Right cardiac atrium (tissue), 5 donors: ENCODE measurements at places on chromosomes 4 and X.

- DNase-seq, result no peak
Observed at GRCh38 chrX:55056820-55057674, 17.8 kb upstream of the PAGE2B start.

DNA sequence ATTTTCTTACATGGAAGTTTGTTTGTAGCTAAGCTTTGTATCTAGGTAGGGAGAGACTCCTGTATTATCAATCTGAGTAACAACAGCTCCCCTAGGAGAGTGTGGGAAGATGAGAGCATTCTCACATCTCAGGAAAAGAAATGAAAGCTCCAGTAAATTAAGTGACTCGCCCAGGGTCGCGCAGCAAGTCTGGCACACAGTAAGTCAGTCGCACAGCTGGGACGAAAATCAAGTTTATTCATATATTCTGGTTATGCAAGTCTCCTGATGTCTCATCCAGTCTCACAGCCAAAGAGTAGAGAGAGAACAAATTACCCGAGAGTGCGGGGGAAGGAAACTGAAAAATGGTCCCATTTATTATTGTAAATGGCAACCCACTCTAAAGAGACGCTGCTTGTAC is 216.1 kb downstream of the STK32B start:
- no peak for DNase-seq

DNA sequence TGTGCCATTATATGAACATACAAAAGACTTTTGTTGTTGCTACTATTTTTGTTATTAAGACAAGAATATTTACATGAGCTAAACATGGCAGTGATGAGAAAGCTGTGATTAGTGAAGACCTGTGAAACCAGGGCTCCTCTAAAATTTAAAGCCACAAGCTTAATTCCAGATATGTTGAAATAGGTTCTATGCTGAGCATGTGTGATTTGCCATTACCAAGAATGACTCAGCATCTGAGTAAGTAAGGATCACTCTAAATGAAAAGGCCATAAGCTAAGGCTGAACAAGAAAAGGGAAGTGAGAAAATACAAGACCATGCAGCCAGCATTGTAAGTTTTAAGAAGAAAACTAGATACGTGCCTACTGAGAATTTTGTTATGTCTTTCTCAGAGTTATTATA is 75.9 kb upstream of the CAMK2D start:
- DNase-seq, result no peak

- DNase-seq, result no peak
Observed at GRCh38 chr4:46274717-46275116, 115.2 kb downstream of the GABRA2 start.

DNA sequence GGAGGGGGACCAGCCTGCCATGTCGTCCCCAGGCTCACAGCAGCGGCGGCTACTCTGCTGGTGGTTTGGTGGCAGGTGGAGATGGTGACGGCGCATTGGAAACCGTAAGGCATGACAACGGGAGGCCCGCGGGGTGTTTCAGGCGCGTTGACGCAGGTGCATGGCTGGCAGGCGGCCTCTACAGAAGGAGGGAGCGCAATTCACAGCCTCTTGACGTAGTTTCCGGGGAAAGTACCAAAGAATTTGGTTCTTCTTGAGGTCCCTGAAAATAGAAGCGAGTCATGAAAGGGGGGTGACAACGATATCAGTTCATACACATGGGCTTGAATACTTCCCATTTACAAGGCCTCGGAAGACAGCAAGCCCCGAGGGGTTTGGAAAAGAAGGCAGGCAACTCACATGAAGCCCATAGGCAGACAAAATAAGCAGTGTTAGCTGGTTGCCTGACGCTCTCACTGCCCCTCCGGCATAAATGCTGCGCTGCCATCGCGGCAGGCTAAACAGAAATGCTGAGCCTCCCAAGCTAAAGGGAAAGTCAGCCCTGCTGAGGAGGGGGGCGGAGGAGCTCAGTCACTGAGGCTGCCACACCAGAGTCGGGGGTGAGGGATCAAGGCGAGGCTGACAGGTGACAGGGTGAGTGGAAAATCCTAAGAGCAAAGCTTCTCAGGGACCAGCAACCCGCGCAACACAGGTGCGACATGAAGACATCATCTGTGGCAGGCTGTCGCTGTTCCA is 52.3 kb upstream of the PDLIM3 start:
- DNase-seq, result peak; percentile 39

DNA sequence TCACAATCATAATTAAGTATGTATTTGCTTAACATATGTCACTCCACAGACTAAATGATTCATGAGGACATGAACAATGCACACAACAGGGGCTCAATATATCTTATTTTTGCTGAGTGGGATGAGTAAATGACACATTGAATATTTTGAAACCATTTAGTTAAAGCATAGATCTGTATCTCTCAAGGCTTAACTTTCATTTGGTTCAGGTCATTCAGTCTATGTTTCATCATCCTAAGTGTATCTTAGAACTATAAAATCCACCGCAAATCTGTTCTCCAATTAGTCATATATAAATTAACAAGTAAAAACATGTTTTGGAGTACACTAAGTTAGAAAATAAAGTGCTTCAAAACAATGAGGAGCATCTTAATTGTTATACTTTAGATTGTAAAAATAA is 45.8 kb downstream of the AREG start:
- no peak for DNase-seq

DNA sequence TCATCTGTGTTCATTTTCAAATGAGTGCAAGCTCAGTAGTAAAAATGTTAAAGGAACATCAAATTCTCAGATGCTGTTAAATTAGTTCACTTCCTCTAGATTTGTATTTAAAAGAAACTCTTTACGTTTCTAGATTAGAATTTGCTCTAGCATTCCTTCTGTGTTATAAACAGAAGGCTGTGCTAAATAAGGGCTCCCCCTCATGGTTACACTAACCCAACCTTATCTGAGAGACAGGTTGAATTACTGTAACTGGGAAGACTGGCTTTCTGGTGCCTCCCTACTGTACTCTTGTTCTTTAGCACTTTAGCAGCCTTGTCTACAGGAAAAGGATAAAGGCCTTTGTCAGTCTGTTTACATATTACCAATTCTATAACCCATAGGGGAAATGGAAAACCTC is 56.8 kb downstream of the RXFP1 start:
- no peak for DNase-seq

- DNase-seq, result no peak
Observed at GRCh38 chrX:83022020-83022419, 486.1 kb upstream of the POU3F4 start.

GRCh38 chrX:153649178-153649914 is 2.3 kb downstream of the DUSP9 start:
- no peak for DNase-seq

GRCh38 chr4:54659749-54660535 is 2.2 kb downstream of the KIT start:
- DNase-seq, result peak; percentile 50

GRCh38 chr4:52052475-52052780 is 1.3 kb downstream of the SPATA18 start:
- DNase-seq, result no peak

DNA sequence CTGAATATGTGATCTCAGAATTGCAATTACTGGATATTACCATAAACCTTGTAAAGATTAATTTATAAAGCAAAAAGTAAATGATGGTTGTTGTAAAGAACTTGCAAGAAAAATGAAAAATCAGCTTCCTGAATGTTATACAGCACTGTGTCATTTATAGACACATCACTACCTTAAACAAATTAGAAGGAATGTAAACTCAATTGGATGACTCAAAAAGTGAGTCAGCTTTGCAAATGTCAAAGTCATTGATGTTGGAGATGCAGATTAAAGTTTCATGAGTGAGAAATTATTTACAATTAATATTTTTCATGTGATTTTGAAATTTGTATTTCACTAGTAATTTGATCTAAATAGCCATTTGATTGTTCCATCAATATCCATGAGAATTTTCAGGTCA is 193.2 kb downstream of the RAPGEF2 start:
- DNase-seq, result no peak

DNA sequence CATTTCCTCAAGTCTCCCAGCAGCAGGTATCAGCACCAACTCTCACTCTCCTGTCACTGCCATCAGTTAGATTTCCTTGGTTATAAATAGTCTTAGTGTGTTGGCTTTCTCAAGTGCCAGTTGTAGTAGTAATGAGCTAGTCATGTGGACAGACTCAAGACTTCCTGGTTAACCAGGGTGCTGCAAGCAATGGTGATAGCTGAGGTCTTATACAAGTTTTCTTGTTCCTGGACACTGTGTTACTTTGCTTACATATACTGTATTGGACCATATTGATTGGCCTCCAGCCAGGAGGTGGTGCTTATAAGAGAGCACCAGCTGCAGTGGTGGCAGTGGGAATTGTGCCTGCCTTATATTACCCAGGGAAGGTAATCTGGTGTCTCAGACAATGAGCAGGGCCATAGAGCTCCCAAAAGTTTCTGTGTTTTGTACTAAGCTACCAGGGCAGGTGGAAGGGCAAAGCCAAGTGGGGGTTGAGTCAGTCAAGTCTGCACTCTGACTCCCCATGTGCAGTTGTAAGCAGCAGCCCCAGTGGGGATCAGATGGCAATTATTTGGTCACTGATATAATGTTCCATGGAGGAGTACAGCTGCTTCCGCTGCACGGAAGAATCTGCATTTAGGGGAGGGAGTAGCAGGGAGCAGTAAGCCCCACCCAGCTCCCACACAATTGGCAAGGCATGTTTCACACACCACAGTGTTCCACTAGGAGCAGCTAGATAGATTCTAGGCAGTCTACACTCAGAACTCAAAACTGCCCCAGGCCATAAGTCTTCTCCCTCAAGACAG is 24.1 kb upstream of the ZDHHC15 start:
- no peak for DNase-seq

DNA sequence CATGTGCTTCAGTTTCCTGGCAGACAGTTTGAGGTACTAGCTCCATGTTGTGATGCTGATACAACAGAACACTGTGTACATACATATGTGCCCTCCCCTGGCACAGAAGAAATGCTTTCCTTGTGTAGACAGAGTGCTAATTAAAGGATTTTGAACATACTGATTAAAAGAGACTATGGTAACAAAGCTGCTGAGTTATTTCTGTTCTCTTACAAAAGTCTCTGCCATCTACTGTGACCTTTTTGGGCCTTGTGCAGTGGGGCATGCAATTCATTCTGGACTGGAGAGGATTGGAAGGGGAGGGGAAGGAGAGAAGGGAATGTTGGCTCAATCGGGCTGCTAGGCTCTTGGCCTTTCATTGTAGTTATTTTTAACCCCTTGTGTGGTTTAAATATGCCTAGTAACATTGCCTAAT is 6.0 kb downstream of the PDLIM5 start:
- DNase-seq, result no peak

DNA sequence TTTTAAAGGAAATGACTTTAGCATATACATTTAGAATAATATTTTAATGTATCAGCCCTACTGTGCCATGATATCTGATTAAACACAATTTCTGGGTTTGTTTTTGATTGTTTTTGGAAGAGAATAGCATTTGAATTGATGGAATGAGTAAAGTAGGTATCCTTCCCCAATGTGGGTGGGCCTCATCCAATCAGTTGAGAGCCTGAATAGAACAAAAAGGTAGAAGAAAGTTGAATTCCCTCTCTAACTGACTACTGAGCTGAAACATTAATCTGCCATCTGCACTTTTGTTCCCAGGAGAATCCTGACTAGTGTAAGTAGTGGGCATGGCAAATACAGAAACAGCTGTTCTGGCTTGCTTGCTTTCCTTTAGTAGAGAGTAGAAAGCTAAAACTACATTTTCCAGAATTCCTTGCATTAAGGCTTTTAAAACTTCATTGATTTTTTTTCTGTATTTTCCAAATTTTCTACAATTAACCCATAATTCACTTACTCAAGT is 9.7 kb upstream of the SEC24D start:
- DNase-seq, result no peak

DNA sequence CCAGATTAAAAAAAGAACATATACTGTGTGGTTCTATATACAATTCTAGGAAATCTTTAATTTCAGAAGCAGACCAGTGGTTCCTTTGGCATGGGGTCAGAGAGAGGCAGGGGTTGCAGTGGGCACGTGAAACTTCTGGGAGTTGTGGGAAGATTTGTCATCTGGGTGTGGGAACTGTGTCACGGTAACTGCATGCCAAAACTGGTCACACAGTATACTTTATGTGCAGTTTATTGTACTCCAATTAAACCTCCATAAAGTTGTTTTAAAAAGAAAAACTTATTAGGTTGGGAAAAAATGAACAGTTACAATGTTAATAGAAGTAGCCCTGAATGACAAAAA is 26.7 kb upstream of the STS start:
- no peak for DNase-seq

DNA sequence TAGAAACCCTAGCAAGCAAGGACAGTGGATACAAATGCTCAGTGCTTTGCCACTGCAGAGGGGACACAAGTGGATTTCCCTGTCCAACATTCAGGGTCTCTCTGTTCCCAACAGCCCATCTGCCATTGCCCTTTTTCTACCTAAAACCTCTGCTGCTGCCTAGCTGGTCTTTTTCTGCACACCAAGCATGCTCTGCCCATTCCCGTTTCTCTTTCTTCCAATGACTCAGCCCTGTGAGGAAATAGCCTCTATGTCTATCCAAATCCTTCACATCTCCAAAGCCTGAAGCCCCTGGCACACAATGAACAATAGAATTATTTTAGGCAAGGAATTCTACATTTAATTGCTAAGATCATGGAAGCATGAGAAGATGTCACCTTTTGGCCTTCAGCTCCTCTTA is 5.7 kb upstream of the AMELX start:
- DNase-seq, result no peak

DNA sequence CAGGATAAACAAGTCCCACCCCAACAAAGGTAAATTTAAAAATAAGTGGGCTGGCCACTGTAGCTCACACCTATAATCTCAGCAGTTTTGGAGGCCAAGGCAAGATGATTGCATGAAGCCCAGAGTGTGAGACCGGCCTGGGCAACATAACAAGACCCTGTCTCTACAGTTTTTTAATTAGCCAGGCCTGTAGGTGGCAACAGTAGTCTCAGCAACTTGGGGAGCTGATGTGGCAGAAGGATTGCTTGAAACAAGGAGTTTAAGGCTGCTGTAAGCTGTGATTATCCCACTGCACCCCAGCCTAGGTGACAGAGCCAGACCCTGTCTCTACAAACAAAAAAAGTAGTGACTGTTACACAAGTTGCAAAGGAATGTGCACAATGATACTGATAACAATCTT is 74.6 kb upstream of the FAAH2 start:
- no peak for DNase-seq

DNA sequence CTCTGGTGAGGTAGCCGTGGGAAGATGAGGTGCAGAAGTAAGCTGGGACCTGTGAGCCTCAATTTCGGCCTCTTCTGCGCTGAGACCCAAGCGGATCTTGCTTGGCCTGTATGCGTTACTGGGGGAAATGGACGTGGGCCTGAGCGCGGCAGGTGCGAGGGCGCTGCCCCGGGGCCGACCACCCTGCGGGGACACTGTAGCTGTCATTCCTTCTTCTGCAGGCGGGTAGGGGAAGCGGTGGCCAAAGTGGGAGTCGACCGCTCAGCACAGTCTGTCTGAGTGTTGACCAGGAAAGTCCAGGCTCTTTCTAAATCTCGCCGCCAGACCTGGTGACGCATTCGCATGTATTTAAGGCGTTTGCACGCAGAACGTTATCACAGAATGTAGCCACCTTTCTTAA is 3.3 kb upstream of the LRAT start:
- no peak for DNase-seq

DNA sequence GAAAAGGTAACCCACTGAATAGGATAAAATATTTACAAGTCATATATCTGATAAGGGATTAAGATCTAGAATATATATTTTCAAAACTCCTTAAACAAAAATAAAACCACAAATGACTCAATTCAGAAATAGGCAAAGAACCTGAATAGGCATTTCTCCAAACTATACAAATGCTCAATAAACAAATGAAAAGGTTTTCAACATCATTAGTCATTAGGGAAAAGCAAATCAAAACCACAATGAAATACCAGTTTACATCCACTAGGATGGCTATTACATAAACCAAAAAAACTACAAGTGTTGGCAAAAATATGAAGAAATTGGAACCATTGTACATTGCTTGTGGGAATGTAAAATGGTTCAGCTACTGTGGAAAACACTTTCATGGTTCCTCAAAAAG is 167.0 kb upstream of the GALNT7 start:
- no peak for DNase-seq
